MM.1S (cell line): ENCODE measurements at places on chromosomes 6 and 20.
A peak's percentile ranks its signal among the peaks of the same experiment; 100 is the strongest.

- no peak for DNase-seq
- H3K36me3 ChIP-seq, result no peaks in the 10 kb centered on the region
- peaks cover 9% of the 10 kb centered on the region; the same call in 1 of the 2 replicates for H3K4me1 ChIP-seq
- H3K27ac ChIP-seq, result no peak overlapping the region
- no peak overlapping the region for H3K4me3 ChIP-seq
These were observed 2.5 kb upstream of the FASTKD5 start for GRCh38 chr20:3162080-3162611.

DNA sequence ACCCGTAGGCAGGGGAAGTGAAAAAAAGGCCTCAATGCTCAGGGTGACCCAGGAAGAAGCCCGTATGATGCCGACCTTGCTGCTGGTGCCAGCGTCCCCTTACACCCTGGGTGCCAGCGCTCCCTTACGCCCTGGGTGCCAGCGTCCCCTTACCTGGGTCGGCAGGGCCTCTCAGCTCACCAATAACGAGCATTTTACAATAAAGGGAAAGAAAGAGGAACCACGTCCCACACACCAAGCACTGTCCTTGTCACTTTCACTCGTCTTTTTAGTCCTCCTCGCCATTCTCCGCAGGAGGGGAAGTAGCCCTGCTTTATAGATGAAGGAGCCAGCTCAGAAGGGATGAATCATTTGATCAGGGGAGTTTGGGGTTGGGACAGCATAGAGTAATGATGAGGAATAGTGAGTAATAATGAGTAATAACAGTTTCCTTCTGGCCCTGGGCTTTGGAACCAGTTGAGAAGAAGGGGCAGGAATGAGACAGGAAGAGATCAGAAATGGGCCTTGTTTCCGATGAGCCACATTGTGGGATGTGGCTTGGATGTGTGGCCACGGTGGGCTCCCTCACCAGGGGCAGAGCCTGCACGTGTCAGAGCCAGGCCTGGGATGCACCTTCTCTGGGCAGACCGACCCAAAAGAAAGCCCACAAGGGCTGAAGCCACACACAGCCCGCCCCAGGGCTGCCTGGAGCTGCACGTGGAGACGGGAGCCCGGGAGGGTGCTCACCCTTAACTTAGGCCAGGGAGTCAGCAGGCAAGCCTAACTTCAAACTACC, 75.7 kb downstream of the SYNJ2 start:
- H3K36me3 ChIP-seq, result no peaks in the 10 kb centered on the region
- no peak for DNase-seq
- no peaks in the 10 kb centered on the region for H3K27me3 ChIP-seq
- no peak overlapping the region for H3K4me3 ChIP-seq

GRCh38 chr20:49697071-49697470, 16.6 kb downstream of the B4GALT5 start:
- DNase-seq, result no peak
- H3K4me1 ChIP-seq, result peaks cover 24% of the 10 kb centered on the region
- no peak overlapping the region for H3K4me3 ChIP-seq
- H3K36me3 ChIP-seq, result no peaks in the 10 kb centered on the region

DNA sequence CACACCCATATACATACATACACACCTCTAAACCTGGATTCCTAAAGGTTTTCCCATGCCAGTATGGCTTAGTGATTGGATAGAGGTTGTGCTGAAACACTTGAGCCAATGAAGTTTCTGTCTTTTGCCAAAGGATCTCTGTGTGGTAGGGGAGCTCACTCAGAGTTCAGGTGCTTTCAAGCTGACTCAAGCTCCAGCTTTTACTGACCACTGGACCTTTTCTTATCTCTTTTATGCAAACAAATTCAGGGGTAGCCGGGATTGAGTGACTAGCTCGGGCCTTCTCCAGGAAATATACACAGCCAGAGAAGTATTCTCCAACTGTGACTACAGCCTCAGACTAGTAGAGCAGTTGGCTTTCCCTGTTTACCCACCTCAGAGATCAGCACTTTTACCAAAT, 21.5 kb upstream of the DSE start:
- DNase-seq, result no peak
- H3K27ac ChIP-seq, result no peak overlapping the region
- no peaks in the 10 kb centered on the region for H3K4me1 ChIP-seq
- no peaks in the 10 kb centered on the region for H3K36me3 ChIP-seq
- no peak overlapping the region for H3K4me3 ChIP-seq

DNA sequence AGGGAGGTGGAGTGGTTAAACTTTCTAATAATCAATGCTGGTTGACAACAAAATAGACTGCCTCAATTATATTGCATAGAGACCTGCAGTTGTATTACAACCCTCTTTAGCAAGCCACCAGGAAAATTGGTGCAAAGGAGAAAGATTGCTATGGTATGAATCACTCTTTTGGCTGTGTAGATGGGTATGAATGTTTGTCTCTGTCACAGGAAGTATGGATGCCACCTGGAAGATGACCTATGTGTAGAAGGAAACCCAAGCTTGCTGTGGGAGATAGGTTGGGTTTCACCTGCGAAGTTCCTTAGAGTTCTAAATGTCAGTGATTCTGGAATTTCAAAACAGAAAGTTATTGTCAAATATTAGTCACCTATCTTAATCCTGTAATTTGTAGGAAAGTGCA, 134.6 kb downstream of the SOBP start:
- no peak overlapping the region for H3K27ac ChIP-seq
- H3K4me1 ChIP-seq, result no peaks in the 10 kb centered on the region
- no peak overlapping the region for H3K4me3 ChIP-seq
- no peaks in the 10 kb centered on the region for H3K36me3 ChIP-seq
- H3K27me3 ChIP-seq, result no peaks in the 10 kb centered on the region

DNA sequence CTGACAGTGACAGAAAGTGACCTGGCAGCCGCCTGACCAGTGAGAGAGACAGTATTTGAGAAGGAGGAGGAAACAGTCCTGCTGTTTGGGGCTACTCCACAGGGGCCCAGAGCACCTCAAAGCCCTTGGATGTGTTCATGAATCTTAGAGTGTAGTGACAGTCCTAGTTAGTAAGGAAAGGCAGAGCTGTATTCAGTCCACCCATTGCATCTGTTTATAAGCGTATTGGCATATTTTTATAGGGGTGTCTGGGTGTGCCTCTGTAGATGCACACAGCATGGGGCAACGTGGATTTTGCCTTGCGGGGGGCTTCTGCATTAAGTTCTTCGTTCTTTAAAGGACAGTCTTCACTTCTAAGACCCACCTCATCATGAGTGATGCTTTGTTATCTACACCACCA, 44.6 kb upstream of the SLC22A1 start:
- no peak for DNase-seq
- H3K27ac ChIP-seq, result no peak overlapping the region
- H3K4me1 ChIP-seq, result no peaks in the 10 kb centered on the region

GRCh38 chr6:113971741-113972140, 793 bp upstream of the HDAC2 start:
- H3K4me1 ChIP-seq, result peaks cover 15% of the 10 kb centered on the region
- no peaks in the 10 kb centered on the region for H3K36me3 ChIP-seq
- H3K27me3 ChIP-seq, result no peaks in the 10 kb centered on the region
- DNase-seq, result no peak
- H3K27ac ChIP-seq, result no peak overlapping the region
- peak overlapping the region; percentile 99; the same call in 1 of the 2 replicates for H3K4me3 ChIP-seq

DNA sequence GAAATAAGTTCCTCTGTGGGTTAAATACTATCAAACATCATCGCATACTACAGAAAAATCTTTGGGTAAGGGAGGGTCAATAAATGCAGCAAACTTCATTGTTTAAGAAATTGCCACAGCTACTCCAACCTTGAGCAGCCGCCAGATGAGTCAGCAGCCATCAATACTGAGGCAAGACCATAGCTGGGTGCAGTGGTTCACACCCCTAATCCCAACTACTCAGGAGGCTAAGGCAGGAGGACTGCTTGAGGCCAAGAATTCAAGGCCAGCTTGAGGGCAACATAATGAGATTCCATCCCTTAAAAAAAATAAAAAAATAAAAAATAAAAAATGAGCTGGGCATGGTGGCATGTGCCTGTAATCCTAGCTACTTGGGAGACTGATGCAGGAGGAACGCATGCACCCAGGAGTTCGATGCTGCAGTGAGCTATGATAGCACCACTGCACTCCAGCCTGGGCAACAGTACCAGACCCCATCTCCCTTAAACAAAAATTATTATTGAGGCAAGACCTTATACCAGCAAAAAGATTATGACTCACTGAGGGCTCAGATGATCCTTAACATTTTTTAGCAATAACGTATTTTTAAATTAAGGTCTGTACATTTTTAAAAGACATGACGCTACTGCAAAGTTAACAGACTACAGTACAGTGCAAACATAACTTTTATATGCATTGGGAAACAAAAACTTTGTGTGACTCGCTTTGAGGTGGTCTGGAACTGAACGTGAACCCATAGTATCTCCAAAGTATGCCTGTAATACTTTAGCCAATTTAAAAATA, 8.8 kb downstream of the SRPK1 start:
- no peak for DNase-seq
- H3K27me3 ChIP-seq, result no peaks in the 10 kb centered on the region
- H3K4me1 ChIP-seq, result no peaks in the 10 kb centered on the region; the same call in 1 of the 2 replicates
- no peak overlapping the region for H3K27ac ChIP-seq
- H3K4me3 ChIP-seq, result no peak overlapping the region

DNA sequence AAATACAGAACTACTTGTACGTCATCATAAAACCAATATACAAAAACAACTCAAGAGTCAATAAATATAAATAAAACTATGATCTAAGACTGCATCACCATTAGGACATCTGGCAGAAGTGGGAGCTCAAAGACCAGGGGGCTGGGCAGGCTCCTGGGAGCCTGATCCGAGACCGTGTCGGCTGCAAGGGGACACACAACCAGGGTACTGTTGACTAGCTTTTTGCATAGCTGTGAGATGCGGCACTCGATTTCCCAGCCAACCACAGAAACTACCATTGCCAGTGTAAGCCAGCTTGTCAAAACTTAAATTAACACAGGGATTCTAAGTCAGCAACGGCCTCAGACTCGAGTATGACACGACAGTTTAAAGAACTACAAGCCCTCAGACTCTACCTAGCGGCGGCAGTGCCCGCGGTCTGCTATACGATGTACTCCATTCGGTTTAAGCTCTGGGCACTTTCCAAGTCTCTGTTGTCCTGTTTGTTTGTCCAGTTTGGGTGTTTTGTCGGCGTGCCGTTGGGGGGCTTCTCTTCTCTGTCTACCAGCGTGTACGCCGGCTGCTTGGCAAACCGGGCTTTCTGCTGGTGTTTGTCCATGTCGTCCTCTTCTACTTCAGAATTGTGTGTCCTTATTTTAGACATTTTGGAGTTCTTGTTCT, 34.6 kb downstream of the JAG1 start:
- DNase-seq, result no peak
- H3K27me3 ChIP-seq, result no peaks in the 10 kb centered on the region
- H3K27ac ChIP-seq, result no peak overlapping the region
- H3K36me3 ChIP-seq, result no peaks in the 10 kb centered on the region
- H3K4me1 ChIP-seq, result no peaks in the 10 kb centered on the region

DNA sequence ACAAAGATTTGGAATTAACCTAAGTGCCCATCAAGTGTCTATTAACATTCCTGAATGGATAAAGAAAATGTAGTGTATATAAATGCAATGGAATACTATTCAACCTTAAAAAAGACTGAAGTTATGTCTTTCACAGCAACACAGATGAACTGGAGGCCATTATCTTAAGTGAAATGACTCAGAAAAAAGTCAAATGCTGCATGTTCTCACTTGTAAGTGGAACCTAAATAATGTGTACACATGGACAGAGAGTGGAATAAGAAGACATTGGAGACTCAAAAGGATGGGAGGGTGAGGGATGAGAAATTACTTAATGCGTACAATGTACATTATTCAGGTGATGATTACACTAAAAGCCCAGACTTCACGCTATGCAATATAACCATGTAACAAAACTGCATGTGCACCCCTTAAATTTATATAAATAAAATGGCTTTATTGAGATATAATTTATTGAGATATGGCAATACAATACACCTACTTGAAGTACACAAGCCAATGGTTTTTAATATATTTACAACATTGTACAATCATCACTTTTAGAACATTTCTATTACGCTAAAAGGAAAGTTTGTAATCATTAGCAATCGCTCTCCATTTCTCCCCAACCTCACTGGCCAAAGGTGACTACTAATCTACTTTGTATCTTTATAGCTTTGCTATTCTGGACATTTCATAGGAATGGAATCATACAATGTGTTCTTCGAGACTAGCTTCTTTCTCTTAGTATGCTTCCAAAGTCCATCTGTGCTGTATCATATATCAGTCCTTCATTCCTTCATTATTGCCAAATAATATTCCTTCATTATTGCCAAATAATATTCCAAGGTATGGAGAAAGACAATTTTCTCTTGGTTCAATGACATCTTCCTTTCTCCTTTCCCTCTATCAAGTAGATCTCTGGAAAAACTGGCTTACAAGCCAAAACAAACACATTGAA, 5.8 kb downstream of the STX7 start:
- H3K27me3 ChIP-seq, result no peaks in the 10 kb centered on the region
- DNase-seq, result no peak
- H3K4me3 ChIP-seq, result no peak overlapping the region
- no peaks in the 10 kb centered on the region for H3K36me3 ChIP-seq

DNA sequence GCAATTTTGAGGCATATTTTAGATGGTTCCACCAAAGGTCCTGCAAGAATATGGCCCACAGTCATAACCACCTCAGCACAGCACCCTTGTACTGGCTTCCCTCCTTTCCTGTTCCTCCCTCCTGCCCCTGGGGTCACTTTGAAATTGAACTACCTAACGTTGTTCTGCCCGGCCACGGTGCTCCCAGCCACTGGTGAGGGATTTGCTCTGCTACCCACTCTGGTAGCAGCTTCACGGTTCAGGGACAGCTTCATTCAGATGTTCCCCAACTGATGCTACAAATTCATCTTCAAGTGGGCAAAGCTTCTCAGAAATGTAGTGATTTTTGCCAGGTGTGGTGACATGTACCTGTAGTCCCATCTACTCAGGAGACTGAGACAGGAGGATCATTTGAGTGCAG, 7.9 kb upstream of the NELFCD start:
- no peaks in the 10 kb centered on the region for H3K36me3 ChIP-seq
- no peaks in the 10 kb centered on the region for H3K4me1 ChIP-seq
- 0 out of 2 replicates have a peak, but pooled peaks cover 11% of the 10 kb centered on the region for H3K27me3 ChIP-seq
- H3K27ac ChIP-seq, result no peak overlapping the region
- no peak overlapping the region for H3K4me3 ChIP-seq
- DNase-seq, result no peak

DNA sequence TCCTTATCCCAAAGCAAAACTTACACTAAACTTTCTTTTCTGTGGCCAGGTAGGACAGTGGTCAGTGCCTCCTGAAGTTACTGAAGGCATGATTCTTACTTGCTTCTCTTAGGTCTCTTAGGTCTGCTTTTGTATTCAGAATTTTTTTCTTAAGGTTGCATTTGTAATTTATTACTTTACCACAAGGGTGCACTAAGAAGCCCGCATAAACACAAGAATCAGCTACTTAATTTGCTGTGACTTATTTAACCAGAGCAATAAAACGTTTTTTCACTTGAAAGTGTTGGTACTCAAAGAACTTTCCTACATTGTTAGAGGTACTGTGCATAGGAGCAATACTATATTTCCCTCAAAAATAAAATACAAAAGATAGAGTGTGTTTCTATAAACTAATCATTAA, 75.4 kb upstream of the LAMA2 start:
- no peak overlapping the region for H3K4me3 ChIP-seq
- H3K27me3 ChIP-seq, result no peaks in the 10 kb centered on the region
- H3K4me1 ChIP-seq, result no peaks in the 10 kb centered on the region
- no peaks in the 10 kb centered on the region for H3K36me3 ChIP-seq
- no peak overlapping the region for H3K27ac ChIP-seq
- peak; percentile 28 for DNase-seq

- no peak overlapping the region for H3K4me3 ChIP-seq
- H3K4me1 ChIP-seq, result no peaks in the 10 kb centered on the region
- no peaks in the 10 kb centered on the region for H3K27me3 ChIP-seq
- DNase-seq, result no peak
- H3K36me3 ChIP-seq, result no peaks in the 10 kb centered on the region
- H3K27ac ChIP-seq, result no peak overlapping the region
These were observed 5.5 kb downstream of the DYNLT1 start for GRCh38 chr6:158639056-158639455.
